ENCODE measurements at places on chromosomes 2 and 18.

GRCh38 chr2:38149531-38149930 lies 73.6 kb upstream of the CYP1B1 start:
- no peak for DNase-seq

GRCh38 chr2:15684161-15685039 lies 92.7 kb downstream of the DDX1 start:
- DNase-seq = no peak

DNA sequence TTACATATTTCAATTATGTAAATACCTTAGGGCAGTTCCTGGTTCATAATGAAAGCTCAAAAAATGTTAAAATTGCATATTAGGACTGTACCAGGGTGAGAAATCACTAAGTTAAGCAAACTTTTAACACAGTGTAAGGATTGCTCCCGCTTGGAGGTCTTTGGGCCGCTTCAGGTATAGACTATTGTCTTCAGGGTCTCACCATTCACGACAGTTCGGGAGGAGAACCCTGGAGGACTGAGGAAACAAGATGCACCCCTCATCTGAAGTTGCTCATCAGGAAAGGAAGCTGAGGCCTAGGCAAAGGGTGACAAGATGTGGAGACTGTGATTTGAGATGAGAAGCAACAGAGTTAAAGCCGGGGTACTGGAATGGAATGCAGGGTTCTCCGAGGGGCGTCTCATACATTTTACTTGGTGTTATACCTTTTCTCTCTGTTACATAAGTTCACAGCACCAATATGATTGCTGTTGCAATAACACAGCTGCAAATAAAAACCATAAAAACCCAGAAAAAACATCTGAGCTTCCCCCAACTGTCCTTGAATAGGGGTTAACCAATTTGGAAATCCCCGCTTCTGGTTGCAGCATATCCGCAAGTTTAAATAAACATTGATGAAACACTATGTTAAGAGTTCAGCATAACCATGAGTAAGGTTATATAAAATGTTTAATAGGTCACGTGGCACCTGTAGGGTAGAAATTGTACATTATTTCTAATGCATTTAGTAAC lies 40.1 kb downstream of the FBXO48 start:
- no peak for DNase-seq

GRCh38 chr2:179793238-179793637 lies 68.2 kb downstream of the ZNF385B start:
- no peak for DNase-seq

GRCh38 chr2:239106966-239107365 lies 259.1 kb downstream of the TWIST2 start:
- no peak for DNase-seq

DNA sequence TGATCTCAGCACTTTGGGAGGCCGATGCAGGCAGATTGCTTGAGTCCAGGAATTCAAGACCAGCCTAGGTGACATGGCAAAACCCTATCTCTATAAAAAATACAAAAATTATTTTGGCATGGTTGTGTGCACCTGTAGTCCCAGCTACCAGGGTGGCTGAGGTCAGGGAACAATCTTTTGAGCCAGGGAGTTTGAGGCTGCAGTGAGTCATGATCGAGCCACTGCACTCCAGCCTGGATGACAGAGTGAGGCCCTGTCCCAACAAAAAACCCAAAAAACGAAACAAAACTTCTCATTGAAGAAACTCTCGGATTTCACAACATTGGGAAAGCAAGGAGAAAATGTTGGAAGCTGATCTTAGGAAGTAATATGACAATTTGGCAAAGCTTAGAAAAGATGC lies 317.3 kb upstream of the MGAT5 start:
- DNase-seq = no peak

DNA sequence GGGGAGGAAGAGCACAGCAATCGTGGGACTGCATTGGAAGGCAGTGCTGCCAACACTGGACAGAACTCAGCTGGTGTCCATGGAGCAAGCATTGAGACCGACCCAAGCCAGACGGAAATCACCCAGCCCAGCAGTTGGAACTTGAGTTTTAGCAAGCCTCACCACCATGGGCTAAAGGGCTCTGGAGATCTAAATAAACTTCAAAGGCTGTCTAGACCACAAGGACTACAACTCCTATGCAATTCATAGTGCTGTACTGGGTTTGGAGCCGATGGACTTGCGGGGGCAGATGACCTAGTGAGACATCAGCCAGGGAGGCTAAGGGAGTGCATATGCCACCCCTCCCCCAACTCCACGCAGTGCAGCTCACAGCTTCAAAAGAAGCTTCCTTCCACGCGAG lies 243.6 kb upstream of the SLC39A10 start:
- no peak for DNase-seq

DNA sequence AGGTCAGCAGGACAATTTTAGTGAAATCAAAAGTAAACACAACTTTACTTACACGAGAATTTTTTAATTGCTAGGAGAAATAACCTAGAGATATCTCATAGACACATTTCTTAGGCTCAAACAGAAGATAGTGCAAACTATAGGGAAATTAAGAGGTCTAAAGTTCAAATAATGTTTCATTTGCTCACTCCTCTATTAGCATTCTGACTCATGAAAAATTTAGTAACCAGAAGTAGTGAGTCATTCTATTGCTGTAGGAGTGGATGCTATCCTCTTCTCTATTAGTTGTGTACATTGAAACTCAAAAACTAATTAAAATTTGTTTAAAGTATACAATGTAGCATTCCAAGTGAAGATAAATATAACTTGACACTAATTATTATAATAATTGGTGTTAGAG lies 908.3 kb upstream of the TMEFF2 start:
- no peak for DNase-seq

DNA sequence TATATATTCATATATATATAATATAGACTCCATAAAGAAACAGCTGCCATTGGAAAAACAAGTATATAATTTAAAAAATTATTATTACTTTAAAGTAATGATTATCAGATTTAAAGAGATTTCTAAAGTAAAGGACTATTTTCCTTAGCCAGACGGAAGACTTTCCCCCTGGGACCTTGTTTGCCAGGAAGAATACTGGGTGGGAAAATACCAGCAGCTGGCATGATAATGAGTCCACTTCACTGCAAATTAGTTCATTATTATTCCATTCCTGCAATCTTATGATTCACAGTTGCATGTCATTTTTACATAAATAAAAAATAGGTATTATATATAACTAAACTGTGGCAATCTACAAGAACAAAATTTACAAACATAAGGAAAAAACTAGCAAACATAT lies 339.8 kb upstream of the CDH7 start:
- no peak for DNase-seq
